ENCODE measurements at places on chromosomes 2 and 18.

DNA sequence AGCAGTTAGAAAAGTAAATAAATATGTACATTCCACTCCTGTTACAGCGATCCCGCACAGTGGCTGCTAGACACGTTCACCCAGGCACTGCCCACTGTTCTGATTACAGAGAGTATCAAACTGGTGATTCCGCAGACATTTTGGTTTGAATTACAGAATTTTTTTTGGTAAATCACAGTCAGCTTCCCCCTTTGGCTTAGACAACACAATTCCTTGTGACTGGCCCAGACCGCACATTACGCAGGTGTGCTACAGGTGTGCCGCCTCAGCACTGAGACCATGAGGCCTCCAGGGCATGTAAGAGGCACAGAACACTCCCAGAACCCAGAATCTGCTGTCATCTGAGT is 112.3 kb downstream of the PXDN start:
- DNase-seq = no peak

GRCh38 chr2:149727927-149728326 is 140.4 kb upstream of the MMADHC start:
- DNase-seq = no peak

DNA sequence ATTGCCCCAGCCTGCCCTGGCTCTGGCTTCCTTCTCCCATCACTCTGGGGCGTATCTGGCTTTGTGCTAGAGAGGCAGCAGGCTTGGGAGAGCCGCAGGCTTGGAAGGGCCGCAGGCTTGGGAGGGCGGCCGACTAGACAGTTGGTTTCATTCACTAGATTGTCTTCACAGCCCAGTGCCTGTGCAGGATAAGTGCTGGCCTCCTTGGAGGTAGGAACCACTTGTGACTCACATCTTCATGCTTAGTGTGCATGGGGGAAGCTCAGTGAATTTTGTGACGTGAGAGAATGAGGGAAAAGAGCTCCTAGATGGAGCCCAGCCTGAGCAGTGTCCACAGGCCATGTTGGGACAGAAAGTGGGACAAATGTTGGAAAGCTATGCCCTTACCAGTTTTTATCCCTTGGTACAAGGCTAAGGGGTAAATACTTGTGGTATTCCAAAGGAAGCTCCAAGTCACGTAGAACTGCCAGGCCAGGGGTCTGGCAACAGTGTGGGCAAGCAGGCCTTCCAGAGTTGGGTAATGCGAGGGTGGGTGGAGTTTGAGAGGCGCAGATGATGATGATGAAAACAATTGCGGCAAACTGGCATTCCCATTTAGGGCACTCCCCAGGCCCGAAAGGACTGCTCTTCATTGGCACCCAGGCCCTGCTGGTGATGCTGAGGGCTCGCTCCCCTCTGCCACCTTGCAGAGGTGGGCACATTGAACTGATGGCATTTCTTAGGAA is 100.1 kb downstream of the DDX1 start:
- no peak for DNase-seq

GRCh38 chr18:70069382-70069781 is 121.7 kb upstream of the CD226 start:
- DNase-seq = no peak

- DNase-seq = no peak
Observed at GRCh38 chr2:134231965-134232340, 21.9 kb upstream of the MGAT5 start.

- no peak for DNase-seq
Observed at GRCh38 chr2:20585710-20586594, 64.9 kb downstream of the HS1BP3 start.

DNA sequence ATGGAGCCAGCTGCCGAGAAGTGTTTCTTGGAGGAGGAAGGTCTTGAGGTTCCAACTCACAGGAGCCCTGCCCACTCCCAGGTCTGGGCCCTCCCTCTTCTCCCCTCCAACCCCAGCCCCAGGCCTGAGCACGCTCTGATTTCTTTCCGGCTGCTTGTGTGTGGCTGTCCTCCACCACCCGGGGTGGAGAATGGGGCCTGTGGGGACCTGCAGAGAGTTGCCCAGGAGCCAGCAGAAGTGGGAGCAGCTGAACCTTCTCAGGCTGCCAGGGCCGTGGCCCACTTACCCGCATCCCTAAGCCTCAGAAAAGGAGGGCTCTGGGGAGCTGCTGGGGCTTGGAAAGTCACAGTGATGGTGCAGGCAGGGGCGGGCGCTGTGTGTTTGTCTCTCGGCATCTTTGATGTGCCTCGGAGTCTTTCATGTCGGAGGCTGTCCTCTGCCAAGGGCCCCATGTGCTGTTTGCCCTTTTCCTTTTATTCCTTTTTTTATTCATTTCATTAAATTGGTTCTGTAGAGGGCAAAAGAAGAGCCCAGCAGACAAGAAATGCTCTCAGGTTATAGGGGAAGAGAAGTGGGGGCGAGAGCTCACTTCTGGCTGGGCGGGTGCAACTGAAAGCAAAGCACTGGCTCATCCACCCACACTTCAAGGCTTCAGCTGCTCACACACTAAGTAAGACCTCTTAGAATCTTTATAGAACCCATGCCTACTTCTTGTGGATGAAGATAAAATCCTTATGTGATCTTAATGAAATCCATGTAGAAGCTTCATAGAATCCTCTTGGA is 52.5 kb downstream of the SDC1 start:
- DNase-seq = no peak

DNA sequence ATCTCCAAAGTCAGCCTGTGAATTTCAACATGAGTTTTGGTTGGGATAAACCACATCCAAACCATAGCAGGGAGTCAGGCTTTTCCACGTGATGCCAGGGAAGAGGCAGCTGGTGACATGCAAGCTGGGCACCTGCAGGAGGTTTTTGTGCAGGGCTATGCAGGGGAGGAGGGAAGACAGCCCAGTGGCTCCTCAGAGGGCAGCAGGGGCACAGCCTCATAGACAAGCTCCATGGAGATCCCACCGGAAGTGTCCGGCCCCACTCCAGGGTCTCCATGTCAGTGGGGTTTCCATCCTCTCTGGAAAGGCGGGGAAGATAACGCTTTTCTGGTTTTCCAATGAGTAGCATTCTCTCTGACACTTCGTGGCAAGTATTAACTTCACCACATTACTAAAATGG is 135.6 kb upstream of the TPO start:
- no peak for DNase-seq

DNA sequence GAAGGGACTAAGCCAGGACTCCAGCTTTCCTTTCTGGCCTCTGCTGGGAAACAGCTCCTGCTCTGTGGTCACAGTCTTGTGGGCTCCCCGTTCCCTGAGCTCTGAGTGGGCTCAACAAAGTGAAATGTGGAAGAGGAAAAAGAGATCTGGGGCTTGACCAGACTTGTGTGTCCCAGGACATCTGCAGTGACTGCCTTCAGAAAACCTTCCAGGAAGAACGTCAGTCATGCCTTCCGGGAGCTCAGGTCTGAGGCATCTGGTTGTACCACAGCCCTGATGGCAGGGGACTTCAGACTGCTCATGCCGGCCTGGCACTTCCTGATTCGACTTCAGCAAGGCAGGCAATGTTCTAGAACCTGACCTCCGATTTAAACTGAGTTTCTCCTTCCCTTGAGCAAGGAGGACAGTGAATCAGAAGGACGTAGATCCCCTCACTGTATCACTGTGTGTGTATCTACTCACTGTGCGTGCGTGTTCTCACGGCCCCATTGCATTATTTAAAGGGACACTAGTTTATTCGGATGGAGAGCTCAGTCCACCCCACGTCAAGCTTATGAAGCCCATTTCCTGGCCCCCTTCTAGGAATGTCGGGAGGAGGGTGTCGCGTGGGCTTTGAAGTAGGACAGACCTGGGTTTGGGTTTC is 548 bp upstream of the FBLN7 start:
- no peak for DNase-seq

- DNase-seq = no peak
Observed at GRCh38 chr2:239756790-239757760, 268.1 kb downstream of the NDUFA10 start.

DNA sequence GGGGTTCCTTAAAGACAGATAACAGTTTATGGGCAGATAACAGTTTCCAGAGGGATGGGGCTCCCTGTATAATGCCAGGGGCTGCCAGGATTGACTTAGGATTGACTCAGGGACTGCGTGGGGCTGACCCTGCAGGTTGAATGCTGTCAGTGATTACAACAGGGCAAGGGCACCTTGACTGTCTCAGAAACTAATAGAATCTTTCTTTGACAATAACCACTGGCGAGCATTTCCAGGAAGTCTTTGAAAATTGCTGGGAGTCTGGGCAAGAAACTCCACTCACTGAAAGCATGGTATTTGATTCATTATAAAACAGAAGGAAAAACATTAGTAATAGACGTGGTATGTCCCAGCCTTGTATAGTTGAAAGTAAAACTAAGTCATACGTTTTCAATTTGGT is 101.0 kb downstream of the GPD2 start:
- DNase-seq = no peak

GRCh38 chr2:105557021-105557920 is 158.4 kb upstream of the FHL2 start:
- no peak for DNase-seq

- no peak for DNase-seq
Observed at GRCh38 chr2:43155851-43156411, 70.5 kb downstream of the ZFP36L2 start.

DNA sequence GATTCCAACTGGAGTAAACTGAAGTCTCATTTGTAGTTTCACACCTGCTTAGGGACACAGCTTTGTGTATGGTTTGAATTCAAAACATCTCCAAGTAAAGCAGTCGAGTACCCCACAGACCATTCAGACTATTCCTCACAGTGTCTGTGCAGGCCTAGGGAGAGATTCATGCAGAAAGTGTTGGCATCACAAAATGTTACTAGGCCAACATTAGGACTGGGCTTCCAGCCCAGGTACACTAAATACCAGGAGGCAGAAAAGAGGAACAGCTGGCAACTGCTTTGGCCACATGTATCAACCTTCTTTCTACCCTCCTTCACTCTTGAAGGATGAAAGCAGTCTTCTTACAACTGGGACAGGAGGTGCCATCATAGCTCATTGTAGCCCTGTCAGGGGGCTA is 270.4 kb upstream of the TMEFF2 start:
- DNase-seq = no peak

DNA sequence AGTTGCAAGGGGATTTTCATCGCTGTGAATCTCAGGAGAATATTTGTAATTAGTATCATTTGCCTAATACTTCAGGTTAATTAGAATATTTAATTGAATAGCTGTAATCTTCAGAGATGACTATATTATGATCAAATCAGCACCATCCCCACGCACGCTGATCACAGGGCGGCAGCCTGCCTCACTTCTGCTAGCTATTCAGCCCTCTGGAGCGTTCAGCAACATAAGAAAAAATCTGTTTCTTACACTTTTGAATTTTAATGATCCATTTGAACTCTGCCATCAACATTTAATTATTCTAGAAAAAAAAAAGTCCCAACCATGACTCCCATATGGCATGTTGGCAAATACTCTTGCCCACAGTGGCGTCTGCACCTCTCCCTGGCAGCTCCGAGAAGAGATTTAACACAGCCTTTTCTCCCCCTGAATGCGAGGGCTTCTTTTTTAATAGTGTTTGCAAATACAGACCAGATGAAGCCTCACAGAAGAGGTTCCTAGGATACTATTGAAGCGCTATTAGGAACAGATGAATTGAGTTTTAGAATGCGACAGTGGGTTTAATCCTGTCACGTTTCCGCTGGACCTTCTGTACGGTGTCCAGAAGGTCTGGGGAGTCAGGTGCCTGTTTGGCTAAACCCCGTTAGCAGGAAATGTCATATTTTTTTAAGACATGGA is 731.9 kb upstream of the SALL3 start:
- DNase-seq = no peak

DNA sequence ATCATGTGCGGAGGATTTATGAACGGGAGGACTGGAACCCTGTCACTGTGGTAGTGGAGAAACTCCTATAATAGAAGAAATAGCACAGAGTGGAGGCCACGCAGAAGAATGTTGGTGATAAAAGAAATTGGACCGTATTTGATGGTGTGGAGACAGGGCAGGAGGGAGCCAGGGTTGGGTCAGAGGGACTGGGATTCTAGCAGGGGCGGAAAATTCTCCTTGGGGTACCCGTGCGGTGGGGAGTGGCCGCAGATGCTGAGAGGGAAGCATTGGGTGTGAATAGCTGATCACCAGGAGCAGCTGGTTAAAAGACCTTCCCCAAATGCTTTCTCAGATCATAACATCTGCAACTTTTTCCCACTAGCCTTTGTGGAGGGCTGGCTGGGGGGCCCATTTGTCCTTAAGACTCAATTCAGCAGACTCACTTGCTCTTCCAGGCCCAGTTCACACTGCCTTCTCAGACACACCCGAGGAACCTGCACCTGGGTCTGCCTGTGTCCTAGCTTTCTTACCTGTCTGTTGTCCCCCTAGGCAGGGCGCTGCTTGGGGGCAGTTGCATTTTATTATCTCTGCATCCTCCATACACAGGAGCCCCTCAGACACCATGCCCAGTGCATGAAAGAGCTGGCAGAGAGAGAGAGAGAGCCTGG is 7.1 kb downstream of the SH3BP4 start:
- DNase-seq = no peak

GRCh38 chr2:62339413-62339812 is 143.5 kb downstream of the B3GNT2 start:
- DNase-seq = no peak

- no peak for DNase-seq
Observed at GRCh38 chr18:50313031-50313607, 25.6 kb upstream of the CXXC1 start.

- DNase-seq = no peak
Observed at GRCh38 chr2:24824966-24825882, 32.0 kb downstream of the CENPO start.

DNA sequence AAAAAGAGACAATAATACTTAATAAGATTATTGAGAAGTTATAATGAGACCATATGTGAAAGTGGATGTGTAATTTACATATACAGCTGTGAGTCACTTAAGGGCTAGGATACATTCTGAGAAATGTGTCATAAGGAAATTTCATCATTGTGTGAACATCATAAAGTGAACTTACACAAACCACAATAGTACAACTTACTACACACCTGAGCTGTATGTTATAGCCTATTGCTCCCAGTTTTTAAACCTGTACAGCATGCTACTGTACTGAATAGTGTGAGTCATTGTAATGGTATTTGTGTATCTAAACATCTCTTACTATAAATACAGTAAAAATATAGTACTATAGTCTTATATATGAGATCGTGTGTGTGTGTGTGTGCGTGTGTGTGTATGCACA is 1420.3 kb upstream of the PIK3C3 start:
- no peak for DNase-seq

DNA sequence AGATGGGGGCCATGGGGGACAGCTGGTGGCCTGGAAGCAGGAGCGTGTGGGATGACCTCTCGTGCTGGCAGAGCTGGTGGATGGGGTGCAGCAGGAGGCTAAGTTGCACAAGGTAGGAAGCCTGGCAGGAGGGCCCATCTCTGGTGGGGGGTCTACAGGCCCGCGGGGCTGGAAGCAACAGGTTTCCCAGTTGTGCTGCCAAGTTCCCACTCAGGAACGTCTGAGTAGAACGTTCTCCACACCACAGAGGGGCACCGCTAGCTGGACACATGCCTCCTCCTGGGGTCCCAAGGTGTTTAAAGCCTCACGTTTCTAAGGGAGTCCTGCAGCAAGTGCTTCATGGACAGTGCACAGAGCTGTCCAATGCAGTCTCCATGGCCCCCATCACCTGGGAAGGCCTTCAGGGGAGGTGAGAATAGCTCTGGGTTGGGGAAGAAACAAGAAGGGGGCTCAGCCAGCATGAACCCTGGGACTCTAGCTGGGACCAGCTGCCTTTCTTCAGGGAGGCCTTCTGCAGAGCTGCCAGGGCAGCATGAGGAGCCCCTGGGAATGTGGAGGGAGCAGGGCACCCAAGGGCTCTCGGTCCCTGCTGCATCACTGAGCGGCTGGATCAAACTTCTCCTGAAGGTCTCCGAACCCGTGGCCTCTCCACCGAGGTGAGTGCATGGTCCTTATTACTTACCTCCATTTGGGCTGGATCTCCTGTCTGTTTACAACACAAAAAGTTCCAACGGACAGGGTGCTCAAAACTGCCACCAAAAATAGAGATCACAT is 80.0 kb downstream of the TWIST2 start:
- no peak for DNase-seq

GRCh38 chr18:76099931-76100457 is 395.0 kb downstream of the ZNF516 start:
- no peak for DNase-seq
